ENCODE measurements at places on chromosomes 3 and 15.

GRCh38 chr15:39365873-39366272 is 215.0 kb upstream of the THBS1 start:
- no peak for DNase-seq

DNA sequence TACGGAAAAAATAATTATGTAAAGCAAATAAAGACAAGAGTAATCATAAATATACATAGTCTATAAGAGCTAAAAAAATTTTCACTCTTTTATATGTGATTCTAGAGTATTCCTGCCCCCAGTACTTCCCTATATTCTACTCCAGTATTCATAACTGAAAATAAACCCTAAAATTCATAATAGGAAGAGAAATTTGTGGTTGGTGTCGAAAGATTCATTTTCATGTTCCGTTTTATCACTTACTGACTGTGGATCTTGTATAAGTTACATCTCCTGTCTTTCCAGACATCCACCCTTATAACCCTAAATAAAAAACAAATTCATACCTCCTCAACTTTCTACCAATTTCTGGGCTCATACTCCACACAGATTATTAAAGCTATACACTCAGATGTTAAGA is 16.0 kb upstream of the MBNL1 start:
- DNase-seq = no peak

DNA sequence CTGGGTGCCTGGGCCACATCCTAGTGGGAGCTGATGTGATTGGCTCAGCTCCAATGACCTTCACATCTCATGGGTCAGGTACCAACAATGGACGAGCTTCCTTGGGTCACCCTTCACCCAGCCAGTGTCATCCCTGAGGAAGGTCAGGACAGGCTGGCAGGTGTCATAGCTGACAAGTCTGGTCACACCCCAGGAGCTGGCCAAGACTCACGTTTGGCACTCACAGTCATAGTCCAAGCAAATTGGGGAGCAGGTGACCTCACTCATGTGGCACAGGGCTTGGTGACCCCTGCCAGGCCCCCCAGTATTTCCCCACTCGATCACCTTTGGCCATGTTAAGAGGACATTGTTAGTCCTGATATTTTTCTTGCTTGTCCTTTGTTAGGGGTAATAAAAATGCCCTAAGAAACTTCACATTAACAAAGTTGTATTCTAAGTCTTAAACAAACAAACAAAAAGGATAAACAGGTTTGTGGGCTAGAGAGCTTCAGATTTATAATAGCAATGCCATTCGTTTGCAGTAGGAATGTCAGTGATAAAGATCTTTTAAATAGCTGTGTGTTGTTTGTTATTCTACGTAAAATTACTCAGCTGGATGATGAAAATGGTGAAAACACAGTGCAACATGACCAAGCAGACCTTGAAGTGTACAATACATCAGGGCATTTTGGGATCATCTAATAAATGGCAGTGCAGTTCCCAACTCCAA is 79.5 kb upstream of the POMGNT2 start:
- no peak for DNase-seq

GRCh38 chr3:72041511-72041910 is 256.6 kb upstream of the PROK2 start:
- DNase-seq = no peak

DNA sequence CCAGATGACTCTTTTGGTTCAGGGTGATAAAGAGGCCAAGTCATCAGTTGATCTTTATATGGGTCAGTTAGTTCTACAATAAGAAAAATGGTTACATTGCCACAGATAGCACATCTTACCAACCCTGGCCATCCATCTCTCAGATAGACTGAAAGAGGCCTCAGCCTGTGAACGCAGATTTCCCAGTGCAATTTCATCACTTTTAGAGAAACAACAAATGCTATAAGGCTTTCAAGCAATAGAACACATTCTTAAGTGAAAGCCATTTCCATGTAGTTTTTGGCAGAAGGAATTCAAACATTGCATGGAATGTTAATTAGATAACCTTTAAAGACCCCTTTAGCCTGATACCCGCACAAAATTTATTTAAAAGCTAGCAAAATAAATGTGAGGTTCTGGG is 200.6 kb upstream of the ZBTB20 start:
- DNase-seq = no peak

- no peak for DNase-seq
These were observed 1126.8 kb downstream of the SI start for GRCh38 chr3:163951397-163951987.

- DNase-seq = no peak
These were observed 42.1 kb downstream of the MINAR1 start for GRCh38 chr15:79474252-79474651.

- DNase-seq = no peak
These were observed 856.9 kb downstream of the EPHA3 start for GRCh38 chr3:89964347-89964746.

GRCh38 chr3:57982561-57983243 is 25.5 kb upstream of the FLNB start:
- DNase-seq = no peak
